ENCODE measurements at places on chromosomes 4 and X.

DNA sequence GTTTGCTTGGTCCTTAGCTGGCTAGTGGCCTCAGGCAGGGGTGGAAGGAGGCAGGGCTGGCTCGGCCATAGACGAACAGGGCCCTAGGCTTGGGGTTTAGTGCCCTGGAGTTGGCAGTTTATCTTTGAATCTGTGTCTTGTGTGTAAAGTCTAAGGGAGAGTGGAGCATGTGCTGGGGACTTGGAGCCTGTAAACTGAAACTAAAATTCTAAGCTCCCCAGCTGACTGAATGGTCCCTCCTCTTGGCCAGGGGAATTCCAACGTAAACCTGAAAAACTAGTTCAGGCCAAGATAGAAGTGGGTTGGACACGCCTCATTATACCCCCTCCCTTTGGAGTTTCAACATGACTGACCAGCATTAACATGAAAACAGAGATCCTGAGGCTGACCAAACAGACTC lies 46.1 kb upstream of the GPR78 start:
- no peak for DNase-seq

- no peak for DNase-seq
These were observed 222.5 kb downstream of the RAB28 start for GRCh38 chr4:13261486-13262257.

GRCh38 chrX:154918060-154918483 lies 31.9 kb downstream of the F8A1 start:
- peak; percentile 14 for DNase-seq

GRCh38 chr4:23220911-23221310 lies 528.2 kb downstream of the GBA3 start:
- DNase-seq, result no peak

GRCh38 chrX:154472685-154473632 lies 6.1 kb downstream of the LAGE3 start:
- DNase-seq, result no peak

DNA sequence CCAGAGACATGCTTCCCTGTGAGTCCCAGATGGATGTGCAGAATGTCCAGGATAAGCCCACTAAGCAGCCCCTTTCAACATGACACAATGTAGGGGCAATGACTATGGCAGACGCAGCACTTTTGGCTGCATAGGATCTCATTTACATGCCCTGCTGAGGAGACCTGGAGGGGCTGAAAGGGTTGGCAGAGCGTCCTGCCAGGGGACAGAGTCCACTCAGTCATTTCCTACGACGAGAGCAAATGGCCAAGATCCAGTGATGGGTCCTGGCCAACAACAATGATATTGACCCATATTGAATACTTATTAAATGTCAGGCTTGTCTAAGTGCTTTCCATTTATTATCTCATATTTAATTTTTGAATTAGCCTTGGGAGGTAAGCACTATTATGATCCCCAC lies 41.4 kb downstream of the LGI2 start:
- DNase-seq, result no peak

DNA sequence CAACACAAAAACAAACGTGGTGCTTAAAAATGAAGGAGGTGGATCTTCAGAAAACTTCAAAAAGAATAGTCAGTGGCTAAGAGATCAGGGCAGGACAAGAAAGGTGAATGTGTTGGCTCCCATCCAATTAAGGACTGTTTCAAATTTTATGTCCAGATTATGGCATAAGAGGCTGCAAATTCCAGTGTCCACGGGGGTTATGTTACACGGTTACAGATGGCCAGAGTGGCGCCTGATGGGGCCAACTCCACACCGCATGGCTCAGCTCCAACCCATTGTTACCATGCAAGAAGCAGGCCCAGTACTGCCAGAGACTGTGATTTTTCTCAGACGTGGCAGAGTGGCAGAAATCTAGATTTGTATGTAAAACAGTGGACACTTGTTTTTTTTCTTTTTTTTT lies 168.4 kb upstream of the TENM3 start:
- DNase-seq, result no peak

DNA sequence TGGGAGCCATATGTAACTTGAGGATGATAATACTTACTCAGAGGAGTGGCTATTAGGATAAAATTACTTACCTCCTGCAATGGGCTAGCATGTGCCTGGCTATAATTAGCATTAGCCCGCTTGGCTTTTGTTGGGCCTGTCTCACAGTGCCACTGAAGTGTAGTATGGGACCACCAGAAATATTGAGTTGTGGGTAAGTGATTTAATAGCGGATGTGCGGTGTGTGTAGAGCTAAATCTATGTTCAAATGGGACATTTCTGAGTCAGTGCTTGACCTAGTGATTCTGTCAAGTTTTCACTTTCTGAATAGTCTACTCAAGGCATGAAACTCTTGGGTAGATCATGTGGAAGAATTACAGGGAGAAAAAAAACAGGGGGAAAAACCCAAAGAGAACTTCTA lies 3.5 kb upstream of the CLNK start:
- no peak for DNase-seq

DNA sequence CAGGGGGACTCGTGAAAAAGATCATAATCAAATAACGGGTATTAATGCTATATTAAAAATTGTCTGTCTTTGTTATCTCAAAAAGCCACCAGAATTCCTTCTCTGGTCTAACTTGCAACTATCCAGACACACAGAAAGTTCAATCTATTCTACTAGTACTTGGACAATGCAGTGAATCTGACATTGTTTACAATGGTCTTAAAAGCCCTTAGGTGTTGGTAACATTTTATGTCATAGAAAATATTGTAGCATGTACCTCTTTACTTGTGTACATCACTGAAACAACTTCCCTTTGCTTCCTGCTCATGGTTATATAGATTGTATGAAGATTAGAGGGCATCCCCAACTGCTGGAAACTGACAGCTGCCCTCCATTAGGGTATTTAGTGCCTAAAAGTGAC lies 71.1 kb upstream of the PPP3CA start:
- no peak for DNase-seq

DNA sequence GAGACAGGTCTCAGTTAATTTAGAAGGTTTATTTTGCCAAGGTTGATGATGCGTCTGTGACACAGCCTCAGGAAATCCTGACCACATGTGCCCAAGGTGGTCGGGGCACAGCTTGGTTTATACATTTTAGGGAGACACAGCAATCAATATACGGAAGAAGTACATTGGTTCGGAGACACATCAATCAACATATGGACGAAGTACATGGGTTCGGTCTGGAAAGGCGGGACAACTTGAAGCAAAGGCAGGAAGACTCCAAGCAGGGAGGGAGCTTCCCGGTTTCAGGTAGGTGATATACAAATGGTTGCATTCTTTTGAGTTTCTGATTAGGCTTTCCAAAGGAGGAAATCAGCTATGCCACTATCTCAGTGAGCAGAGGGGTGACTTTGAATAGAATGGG lies 225.2 kb upstream of the ZFP42 start:
- no peak for DNase-seq

DNA sequence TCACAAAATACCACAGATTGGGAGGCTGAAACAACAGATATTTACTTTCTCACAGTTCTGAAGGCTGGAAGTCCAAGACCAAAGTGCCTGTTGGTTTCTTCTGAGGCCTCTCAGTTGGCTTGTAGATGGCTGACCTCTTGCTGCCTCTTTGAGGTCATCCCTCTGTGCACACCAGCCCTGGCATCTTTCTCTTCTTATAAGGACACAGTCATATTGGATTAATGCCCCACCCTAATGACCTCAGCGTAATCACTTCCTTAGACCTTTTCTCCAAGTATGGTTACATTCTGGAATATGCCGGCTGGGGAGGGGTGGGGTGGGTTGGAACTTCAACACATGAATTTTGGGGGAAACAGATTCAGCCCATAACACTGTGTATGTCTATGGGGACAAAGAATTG lies 116.2 kb upstream of the LNX1 start:
- DNase-seq, result no peak

- peak; percentile 3 for DNase-seq
These were observed 25.3 kb upstream of the CYBB start for GRCh38 chrX:37754516-37754915.

- peak; percentile 58 for DNase-seq
These were observed 28.1 kb upstream of the MAN2B2 start for GRCh38 chr4:6546681-6547447.

GRCh38 chr4:176790398-176790797 lies 2.3 kb downstream of the VEGFC start:
- no peak for DNase-seq

GRCh38 chrX:103310555-103311398 lies at the start of gene BEX2:
BEX2 (minus strand) TSS chrX:103310990; CDS start chrX:103309976, 1,014 bp downstream.
- peak; percentile 89 for DNase-seq

- no peak for DNase-seq
These were observed 15.8 kb upstream of the VEGFD start for GRCh38 chrX:15399962-15400391.

DNA sequence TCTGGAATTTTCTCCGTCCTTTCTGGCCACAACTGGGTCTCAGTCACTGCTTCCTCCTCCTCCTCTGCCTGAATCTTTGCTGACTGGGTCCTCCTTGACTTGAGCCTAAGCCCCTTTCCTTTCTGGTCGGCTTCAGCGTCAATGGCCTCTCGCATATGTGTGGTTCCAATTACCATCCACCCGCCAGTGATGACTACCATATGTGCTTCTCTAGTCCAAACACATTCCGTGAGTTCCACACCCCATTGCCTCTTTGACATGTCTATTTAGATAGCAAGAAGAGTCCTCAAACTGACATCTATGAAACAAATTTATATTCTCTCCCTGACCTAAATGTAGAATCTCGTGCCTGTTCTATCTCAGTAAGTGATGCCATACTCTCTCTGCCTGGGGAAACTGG lies 19.8 kb downstream of the MXRA5 start:
- no peak for DNase-seq

GRCh38 chr4:109928327-109929045 lies 15.8 kb downstream of the EGF start:
- DNase-seq, result no peak

DNA sequence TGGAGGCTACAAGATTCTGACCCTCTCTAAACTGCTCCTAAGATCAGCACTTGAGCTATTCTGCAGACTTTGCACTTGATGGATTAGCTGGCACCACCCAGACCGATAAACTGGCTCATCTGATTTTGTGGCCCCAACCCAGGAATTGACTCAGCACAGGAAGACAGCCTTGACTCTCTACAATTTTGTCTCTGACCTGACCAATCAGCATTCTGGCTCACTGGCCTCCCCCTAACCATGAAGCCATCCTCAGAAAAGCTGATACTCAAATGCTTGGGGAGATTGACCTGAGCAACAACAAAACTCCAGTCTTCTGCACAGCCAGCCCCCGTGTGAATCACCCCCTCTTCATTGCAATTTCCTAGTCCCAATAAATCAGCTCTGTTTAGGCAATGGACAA lies 195.4 kb upstream of the PPP1R2C start:
- no peak for DNase-seq

- no peak for DNase-seq
These were observed 7.7 kb upstream of the GABRE start for GRCh38 chrX:151982222-151982621.

GRCh38 chr4:148793221-148793620 lies 351.0 kb upstream of the NR3C2 start:
- DNase-seq, result no peak

- DNase-seq, result no peak
These were observed 550.0 kb upstream of the DIPK2B start for GRCh38 chrX:45750639-45751038.

- DNase-seq, result no peak
These were observed 57.2 kb upstream of the MTMR1 start for GRCh38 chrX:150635952-150636351.

DNA sequence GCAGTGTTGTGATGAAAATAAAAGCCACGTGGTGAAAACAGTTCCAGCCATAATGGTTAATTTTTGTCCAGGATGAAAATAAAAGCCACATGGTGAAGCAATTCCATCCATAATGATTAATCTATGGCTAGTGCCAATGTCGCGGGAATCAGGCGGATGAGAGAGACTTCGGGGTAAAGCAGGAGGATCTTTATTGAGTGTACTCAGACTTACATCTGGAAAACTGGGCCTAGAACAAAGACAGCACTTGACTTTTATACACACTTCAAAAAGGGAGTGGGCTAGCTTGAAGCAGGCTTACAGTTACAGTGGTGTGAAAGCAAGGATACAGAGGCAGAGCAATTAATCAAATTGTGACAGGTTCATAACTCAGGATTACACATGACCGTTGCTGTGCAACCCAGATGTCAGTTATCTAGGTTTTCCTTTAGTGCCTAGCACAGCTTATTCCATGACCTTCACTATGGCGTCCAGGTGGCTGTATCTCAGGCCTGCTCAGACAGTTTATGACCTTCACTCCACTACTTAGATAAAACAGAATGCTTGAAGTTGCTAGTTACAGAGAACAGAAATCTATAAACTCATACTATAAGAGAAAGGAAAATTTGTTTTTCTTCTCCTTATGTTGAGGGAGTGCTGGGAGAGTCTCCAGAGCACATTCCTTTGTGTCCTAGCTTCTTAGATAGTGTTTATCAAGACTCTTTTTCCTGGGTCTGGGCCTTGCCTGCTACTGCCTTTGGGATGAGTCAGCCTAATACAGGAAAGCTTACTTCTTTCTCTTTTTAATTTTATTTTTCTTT lies 5.9 kb upstream of the PLA2G12A start:
- no peak for DNase-seq

GRCh38 chrX:40031911-40032310 lies 65.8 kb downstream of the BCOR start:
- no peak for DNase-seq

GRCh38 chr4:67459164-67459563 lies 86.1 kb downstream of the CENPC start:
- DNase-seq, result no peak

DNA sequence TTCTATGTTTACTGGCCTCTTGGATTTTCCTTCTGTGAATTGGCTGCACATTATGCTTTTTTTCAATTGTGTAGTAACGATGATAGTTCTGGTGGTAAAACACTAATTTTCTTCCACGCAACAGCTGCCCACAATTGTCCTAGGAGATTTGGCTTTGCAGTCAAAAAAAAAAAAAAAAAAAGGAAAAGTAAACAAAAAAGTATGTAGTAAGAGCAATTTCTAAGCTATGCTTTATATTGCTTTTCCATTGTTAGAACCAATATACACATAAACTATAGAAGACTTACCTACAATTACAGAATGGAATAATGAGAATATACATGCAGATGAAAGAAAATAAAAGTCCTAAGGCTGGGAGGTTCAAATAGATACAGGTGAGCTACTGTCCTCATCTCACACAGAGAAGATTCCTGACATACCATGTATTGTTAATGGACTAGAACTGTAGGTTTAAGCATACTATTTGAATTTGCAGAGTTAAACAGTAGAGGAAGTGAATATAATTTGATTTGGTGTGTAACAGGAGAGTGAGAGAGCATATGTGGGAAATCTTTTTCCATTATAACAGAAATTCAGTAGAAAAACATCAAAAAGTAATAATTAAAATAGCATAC lies 976.2 kb downstream of the RAB28 start:
- no peak for DNase-seq

DNA sequence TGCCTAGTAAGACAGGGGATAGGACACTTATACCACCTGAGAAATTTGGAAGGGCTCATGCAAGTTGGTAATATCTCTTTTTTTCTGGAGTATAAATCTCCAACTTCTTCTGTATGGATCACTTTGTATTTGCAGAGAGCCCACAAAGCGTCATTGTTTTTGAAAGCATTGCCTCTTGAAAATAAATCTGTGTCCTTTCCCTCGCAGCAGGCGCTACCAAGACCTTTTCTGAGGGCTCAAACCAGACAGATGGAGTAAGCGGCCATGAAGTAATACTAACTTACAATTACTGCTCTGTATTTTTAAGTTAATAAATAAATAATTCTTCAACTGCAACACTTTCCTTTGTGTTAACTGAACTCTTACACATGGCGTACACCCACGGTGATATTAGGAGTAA lies 56.0 kb upstream of the FBXW7 start:
- no peak for DNase-seq
